ENCODE measurements at places on chromosomes 6 and 20.

GRCh38 chr20:54601831-54602515 is 126.6 kb downstream of the DOK5 start:
- DNase-seq = no peak

- DNase-seq = no peak
Measured at GRCh38 chr6:166664135-166664534, 37.1 kb upstream of the RPS6KA2 start.

DNA sequence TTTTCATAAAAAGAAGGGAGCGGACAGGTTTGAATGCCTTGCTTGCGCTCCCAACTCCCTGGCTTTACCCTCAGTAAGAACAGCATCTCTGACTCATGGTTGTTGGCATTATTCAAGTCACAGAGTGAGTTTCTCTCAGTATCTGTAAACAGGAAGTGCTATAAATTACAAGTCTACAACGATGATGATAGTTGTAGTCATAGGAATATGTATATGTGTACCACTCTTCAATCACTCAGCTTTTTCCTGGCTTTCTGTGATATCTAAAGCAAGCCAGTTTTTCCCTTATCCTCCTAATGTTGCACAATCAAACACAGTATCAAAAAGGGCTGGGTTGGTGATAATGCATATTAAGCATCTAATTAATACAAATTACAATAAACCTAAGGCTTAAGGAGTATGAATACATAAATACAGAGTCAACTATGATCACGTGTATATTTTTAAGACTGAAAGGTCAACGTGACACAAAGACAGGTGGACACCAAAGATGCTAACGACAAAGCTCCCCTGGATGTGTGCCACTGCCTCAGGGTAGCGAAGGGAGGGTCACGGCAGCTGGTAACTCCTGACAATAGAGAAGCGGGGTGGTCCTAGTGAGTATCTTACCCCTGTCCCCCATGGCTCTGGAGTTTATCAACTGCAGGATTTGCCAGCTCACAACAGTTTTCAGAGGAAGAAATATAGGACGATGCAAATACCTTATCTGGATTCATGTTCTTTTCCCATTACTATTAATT is 202.8 kb downstream of the BTBD9 start:
- DNase-seq = peak; percentile 28

DNA sequence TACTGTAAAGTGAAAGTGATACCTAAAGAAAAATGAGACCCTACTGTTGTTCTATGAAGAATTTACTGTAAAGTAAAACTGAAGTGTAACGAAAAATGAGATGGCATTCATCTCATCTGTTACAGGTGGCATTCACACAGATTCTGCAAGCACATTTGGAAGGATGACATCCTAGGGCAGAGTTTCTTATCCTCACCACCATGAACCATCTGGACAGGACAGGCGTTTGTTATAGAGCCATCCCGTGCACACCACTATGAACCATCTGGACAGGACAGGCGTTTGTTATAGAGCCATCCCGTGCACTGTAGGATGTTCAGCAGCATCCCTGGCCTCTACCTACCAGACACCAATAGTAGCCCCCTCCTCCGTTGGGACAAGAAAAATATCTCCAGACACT is 294.8 kb downstream of the GMDS start:
- no peak for DNase-seq

DNA sequence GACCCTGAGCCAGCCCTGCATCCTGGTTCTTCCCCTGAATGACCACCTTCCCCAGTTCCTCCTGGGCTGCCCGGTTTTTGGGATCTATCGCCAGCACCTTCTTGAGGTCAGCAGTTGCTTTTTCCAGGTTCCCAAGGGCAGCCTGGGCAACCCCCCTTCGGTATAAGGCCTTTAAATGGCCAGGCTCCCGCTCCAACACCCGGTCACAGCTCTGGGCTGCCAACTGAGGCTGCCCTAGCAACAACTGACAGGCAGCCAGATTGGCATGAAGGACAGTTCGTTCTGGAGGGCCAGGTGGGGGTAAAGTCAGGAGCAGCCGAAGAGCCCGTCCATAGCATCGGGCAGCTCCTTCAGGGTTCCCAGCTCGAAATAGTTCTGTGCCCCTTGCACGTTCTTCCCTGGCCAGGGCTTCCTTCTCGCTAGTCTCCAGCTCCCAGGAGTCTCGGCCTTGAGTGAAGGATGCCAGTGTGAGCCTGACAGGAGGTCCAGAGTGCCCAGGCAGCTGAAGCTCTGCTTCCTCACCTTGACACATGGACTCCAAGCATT is 778 bp upstream of the ATF6B start:
- DNase-seq = no peak

DNA sequence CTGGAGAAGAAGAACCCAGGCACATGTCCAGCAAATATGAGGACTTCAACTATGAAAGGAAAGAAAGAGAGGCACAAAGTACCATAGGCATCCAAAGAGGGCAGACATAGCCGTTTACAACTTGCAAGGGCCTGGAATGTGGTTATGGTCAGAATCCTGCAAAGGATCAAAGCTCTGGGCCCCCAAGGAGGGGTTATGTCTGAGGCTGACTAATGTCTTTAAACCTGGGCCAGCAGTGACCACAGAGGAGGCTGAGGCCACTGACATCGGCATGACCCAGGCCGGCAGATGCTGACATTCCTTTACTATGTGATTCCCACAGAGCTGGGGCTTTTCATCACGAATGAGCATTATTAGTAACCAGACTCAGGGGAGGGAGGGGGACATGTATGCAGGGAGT is 861.1 kb downstream of the DHX35 start:
- DNase-seq = peak; percentile 95

DNA sequence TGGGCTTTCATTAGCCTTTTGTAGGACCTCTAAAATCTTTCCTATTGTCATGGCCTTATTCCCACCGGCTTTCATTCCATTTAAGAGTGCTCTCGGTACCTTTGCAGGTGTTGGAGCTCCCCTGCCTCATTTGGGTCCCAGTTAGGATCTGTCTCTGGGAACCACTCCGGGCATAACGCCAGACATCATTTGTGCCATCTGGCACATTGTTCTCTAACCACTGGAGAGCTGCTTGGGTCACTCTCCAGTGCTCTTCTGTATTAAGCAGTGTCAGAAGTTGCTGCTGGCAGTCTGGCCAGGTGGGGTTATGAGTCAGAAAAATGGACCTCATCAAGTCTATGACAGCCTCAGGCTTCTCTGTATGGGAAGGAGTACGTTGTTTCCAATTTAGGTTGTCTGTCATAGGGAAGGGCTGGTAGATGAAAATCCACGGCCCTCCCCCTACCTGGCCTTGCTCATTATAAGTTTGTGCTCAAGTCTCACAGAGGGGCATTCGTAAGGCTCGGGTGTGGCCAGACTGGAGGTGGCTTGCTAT is 62.9 kb upstream of the MOCS1 start:
- DNase-seq = no peak

DNA sequence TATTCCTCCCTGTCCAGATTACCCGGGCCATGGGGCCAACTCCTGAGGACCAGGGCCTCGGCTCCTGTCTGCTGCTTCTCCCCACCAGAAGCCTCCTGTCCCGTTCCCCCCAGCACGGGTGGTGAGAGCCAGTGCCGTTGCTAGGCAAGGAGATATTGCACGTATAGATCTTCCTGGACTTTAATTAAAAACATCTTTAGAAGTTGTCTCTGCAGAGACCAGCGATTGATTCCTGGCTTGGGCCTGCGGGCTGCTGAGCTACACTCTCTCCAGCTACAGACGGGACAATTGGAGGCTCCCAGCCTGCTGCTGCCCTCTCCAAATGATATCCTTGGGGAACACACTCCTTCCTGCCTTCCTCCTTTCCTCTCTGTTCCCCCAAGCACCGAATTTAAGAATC is 74.6 kb downstream of the CDH22 start:
- no peak for DNase-seq

DNA sequence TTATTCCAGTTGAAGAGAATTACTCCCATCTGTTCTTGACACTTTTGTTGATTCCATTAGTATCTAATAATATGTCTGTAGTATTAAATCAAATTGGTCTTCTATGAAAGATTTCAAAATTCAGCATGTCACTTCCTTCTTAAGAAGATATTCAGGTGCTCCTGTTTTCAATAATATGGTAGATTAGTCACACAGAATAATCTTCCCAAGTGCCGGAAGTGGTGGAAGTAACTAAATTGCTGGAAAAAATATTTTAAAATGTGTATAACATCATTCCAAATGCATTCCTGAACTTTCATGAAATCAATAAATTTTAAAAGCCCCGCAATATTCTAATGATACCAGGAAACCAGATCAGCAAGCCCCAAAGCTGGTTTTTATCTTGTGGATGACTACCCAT is 281.3 kb downstream of the EPM2A start:
- no peak for DNase-seq

DNA sequence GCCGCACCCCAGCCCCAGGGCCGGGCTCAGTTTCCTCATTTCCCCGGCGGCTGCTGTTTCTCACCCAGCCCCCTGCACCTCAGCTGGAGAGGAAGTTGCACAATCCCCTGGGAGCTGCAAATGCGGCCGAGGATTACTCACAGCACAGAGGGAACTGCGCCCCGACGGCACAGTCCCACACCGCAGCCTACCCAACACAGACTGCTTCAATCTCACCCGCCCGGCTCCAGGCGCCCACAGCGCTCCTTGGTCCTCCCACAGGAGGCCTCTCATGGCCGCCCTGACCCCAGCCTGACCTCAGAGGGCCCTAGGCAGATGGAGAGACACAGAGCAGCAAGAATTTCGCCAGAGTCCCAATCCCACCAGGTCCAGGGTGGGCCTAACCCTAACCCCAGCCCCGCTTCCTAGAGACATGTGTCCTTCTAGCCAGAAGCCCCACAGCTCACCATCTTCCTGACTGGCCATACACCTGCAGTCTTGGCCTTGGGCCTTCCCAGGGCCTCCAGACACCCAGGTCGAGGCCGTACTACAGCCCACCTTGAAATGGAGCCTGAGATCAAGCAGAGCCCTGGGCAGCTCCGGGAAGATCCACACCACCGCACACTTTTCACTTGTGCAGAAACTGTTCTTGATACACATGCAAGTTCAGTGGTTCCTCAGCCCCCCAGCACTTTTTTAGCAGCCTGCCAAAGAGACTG is 11.7 kb downstream of the TFEB start:
- DNase-seq = peak; percentile 97

DNA sequence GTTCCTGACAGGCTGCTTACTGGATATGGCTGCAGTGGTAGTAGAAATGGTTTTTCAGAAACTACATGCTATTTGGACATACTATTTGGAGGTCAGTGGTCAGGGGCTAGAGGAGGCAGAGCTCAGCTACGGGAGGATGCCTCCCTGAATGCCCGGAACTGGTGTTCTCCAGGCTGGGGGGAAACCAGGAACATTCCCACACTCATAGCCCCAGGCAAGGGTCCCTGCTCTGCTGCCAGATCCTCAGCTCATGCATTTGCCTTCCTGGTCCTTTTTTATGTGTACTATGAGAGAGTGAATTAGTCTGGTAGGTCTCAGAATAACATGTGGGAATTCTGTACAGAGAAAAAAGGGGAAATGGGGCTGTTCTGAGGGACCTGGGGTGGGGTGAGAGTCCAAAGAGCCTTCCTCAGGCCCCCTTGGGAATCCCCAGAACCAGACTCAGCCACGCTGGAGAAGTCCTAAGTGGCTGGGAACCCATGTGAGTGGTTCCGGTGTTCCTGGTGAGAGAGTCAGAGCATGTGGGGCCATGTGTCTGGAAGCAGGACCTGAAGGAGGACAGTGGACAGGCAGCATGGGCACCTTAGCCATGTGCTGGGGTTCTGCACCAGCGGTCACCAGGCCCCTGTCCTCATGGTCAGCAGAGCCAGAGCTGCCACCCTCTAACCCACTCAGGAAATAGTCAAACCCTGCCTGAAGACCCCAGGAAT is 58.0 kb upstream of the MYL9 start:
- DNase-seq = no peak

DNA sequence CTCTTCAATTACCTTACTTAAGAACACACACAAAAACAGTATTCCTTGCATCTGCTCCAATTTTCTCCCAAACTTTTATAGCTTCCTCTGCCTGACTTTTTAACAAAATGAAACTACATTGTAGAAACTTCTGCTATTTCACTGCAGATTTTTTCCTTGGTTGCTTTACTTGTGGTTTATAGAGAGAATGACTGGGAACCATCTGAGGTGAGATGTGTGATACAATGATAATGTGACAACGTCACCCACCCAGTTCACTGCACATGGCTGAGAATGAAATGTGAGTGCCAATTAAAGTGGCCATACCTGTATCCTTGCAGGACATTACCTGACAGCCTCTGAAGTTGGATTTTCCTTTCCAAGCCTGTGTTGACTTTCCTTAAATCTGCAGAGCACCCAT is 258.4 kb downstream of the CD83 start:
- DNase-seq = no peak

DNA sequence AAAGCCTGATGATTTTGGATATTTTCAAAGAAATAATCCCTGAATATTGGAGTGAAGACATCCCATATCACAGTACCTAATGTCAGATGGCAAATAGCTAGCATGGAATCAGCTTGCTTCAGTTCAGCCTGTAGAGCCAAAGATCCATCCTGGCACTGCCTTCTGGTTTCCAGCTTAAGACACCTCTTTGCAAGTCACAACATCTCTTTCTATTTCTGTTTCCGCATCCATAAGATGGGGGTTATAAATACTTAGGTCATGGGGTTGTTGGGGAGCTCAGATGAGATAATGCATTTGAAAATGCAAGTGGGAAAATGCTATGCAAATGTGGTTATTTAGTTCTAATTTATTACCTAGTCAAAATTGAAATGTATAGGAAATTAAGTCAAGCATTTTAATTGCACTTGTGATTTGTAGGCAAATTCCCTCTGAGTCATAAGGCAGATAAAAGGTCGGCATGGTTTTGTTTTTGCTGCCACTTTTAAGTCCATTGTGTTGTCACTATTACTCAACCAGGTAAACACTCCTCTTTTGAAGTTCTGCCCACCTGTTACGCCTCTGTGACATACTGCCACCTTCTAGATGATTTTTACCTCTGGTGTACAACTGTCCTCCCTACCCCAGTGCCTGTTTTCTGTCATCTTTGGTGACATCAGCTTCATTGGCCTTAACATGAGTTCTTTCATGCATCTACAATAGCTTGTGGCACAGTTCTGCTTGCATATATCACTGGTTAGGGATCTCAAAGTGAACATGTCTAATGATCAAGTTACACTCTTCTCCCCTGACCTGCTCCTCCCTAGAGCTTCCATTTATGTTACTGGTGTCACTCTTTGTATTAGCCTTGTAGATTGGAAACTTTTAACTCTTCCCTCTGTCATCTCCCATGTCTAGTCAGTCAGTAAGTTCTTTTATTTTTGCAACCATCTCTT is 96.6 kb downstream of the CDKAL1 start:
- DNase-seq = no peak

DNA sequence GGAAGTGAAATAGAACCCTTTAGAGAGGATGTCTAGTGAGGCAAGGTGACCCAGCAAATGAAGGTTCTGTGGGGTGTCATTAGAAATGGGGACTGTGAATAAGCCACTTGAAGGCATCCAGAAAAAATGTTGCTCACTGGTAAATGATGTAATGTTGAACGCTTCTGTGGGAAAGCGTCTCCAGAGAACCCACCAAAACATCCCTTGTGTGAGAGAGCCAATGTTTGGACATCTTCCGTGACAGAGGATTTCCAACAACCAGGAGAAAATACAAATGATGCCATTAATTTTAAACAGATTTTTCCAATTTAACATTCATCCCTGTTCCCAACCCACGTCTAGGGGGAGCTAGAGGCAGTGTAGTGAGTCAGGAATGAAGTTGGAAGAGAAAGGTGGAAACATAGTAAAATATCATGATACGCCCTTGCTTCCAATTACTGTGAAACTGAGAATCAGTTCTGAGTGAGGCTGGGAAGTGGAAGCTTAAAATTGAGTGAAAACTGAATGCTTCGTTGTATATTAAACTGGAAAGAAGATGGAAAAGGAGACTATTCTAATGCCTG is 584.2 kb downstream of the CD109 start:
- peak; percentile 42 for DNase-seq

GRCh38 chr6:2575236-2575635 is 175.5 kb downstream of the MYLK4 start:
- DNase-seq = no peak

All from AG08395 (cell line).